ENCODE measurements at places on chromosomes 5 and 9.
A peak's percentile ranks its signal among the peaks of the same experiment; 100 is the strongest.

GRCh38 chr5:159907689-159908590 is 8.3 kb upstream of the ADRA1B start:
- no peak for DNase-seq

GRCh38 chr5:173202266-173202875 is 32.6 kb downstream of the NKX2-5 start:
- DNase-seq = peak; percentile 16

DNA sequence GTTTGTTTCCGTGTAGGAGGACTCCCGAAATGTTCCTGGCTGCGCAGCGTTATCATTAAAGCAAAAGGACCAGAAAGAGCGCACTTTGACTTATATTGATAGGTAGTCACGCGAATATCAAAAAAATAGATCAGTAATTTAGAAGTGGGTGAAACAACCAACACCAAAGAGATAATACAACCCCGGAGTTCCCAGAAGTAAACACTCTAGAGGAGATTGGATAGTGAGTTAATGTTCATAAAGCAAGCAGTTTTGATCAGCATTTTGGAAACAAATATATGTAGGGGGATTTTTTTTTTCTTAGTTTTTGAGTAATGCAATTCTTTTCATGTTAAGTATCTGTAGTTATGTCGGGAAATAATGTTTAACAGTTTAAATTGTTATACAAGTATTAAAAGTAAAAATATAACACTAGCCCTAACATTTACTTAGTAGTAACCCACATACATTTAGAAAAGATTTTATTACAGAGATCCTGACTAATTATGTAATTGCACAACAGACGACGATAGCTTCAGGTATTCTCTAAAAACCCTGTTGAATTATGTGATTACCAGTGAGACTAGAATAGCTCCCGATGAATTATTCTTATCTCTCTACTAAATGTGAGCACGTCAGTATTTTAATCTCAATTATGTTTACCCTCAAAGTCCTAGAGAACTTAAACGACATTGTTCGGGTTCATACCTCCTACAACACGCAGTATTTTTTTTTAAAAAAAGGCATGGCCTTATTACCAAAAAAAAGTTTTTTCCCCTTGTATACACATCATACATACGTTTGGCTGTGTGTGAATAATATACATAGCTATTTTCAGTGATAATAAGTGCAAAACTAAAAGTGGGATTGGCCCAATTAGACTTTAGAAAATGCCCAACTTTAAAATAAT is 9.4 kb upstream of the NFIB start:
- DNase-seq = no peak

GRCh38 chr5:51378448-51379330 is 4.6 kb upstream of the ISL1 start:
- no peak for DNase-seq

DNA sequence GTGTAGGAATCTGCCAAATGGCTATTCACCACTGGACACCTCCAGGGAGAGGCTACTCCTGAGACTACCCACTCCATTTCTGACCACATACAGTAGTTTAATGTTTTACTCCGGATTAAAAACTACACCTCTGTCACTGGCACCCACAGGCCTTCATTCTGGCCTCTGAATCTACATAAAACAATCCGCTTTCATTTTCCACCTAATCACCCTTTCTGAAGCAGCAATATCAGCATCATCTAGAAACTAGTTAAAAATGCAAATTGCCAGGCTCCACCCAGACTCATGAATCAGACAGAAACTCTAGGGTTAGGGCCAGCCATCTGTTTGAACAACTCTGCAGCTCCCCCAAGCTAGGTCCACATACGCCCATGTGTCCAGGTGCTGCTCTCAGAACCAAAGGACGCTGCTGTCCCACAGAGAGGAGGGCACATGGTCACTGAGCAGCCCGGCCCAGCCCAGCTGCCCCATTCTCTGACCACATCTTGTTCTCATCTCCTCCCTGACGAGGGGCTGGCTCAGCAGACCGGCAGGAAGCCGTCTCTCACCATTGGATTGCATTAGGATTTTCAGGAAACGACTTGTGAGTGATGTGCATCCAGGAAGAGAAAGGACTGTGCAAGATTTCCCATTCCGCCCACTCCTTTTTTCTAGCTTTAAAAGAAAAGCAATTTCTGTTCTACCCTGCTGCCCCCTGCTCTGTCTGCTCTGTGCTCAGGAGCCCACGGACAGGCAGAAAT is 34.7 kb downstream of the ADAM19 start:
- DNase-seq = peak; percentile 80

DNA sequence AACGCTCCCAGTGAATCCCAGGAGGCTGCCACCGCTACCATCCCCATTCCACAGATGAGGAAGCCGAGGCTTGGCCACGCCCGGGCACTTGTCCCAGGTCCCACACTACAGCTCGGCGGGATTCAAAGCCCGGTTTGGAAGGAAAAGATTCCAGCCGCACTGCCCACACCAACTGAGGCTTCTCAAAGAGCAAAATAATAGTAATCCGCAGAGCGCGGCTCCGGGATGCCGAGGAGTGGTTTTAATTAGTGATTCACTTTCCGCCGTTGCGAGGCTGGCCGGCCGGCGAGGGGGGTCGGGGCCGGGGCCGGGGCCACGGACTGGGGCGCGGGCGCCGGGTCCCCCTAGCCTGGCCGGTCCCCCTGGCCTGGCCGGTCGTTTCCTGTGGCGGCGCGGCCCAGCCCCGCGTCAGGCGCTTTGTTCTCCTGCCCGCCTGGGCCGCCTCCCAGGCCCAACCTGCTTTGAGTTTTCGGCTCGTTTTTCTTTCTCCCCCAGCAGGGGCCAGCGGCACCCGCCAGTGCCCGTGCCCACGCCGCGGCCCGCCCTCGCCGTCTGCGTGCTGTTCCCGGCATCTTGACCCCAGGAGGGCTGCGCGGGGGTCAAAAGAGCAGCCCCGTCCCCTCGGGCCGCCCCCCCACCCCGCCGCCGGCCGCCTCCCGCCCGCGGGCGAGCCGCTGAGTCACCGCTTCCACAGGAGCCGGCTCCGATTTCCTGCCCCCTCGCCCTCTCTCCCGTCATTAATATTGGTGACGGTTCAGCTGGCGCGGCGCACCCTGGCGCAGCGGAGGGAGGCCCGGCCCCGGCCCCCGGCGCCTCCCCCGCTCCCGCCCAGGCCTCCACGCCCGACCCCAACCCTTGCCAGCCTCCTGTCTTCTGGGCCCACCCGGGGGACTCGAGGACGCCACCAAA is 31.2 kb downstream of the FGF18 start:
- DNase-seq = peak; percentile 52

- DNase-seq = no peak
Measured at GRCh38 chr9:36725777-36726356, 153.2 kb downstream of the MELK start.

GRCh38 chr9:34379334-34380033 is 2.8 kb upstream of the MYORG start:
- DNase-seq = peak; percentile 85

GRCh38 chr5:111680737-111681413 is 76.1 kb downstream of the NREP start:
- DNase-seq = peak; percentile 60

DNA sequence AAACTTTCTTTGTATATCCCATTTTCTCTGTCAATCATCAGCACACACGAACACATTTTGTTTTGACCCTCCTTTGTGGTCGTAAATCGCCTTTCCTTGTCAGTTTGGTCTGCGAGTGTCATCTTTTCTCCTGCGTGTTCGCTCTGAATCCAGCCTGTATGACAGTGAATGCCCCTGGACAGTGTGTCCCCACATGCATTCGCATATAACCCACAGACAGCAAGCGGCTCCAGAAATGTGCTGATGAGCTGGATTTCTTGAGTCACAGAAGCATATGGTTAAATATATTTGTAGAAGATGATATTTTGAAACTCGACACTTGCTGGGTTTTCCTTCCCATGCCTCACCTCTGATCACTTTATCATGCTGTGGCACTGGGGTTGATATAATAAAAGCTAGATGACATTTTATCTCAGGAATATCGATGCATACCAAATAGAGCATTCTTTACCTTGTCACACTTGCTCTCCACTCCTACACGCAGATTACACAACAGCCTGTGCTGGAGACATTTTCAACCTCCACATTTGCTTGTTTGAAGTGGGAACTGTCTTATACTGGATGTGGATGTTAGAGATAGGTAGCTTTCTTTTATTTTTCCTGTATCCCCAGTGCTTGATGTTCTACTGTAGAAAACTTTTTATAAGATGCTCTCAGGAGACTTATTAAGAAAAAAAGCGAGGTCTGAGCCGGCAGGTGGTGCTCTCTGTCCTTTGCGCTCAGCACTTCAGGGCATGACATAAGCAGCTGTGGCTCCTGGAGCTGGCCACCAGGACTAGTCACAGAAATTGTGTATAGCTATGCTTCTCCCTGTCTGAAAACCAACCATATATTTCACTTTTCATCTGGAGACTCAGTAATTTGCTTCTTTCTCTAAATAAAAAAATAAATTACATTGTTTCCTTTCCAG is 215.1 kb downstream of the SH3GL2 start:
- no peak for DNase-seq

- no peak for DNase-seq
Measured at GRCh38 chr9:91111226-91111625, 250.5 kb downstream of the AUH start.

GRCh38 chr5:176906126-176906525 is 7.0 kb upstream of the HK3 start:
- DNase-seq = no peak

DNA sequence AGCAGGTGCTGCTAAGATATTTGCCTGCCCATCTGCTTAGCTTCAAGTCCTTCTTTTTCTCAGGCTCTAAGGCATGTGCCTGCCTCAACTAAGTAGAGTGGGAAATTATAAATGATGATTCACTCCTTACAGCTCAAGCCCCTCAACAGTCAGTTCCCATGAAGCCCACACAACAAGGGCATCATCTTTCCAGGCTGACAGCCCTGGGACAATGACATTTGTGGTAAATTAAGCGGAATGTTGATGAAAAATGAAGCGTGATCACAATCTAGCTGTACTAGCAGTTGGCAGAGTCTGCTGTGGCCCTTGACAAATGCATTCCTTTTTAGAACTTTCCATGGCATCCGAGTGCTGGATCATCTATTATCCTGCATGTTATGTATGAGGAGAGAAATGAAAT is 548.6 kb downstream of the KIF4B start:
- no peak for DNase-seq

DNA sequence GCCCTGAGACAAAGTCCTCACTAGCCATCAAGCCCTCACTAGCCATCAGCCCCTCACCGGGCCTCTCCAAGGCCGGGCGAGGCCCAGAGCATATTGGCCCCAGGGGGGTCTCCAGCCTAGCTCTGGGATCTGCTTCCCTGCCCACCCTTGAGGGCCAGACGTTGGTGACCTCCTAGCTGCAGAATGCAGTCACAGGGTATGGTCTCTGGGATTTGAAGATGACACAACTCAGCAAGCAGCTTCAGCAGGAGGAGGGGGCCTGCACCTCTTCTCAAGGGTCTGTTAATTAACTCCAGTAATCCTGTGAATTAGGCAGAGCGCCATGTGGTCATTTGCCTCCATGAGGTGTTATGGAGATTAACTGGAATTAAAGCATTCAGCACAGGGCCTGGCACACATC is 116.9 kb upstream of the SPOCK1 start:
- DNase-seq = no peak

DNA sequence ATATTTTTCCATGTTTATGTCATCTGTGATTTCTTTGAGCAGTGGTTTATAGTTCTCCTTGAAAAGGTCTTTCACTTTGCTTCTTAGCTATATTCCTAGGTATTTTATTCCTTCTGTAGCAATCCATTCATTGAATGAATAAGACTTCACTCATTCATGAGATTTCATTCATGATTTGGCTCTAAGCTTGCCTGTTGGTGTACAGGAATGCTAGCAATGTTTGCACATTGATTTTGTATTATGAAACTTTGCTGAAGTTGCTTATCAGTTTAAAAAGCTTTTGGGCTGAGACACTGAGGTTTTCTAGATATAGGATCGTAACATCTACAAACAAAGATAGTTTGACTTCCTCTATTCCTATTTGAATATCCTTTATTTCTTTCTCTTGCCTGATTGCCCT is 15.9 kb downstream of the RLN2 start:
- DNase-seq = no peak

DNA sequence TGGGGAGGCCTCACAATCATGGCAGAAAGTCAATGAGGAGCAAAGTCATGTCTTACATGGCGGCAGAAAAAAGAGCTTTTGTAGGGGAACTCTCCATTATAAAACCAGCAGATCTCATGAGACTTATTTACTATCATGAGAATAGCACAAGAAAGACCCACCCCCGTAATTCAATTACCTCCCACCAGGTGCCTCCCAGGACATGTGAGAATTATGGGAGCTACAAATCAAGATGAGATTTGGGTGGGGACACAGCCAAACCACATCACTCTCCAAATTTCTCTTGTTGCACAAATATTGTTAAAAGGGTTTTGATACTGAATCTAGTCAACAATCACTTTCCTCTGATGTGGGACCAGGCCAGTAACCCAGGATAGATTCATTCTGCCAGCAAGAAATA is 1176.1 kb downstream of the CDH9 start:
- DNase-seq = no peak

GRCh38 chr5:72476721-72477120 is 30.5 kb downstream of the ZNF366 start:
- peak; percentile 69 for DNase-seq

- no peak for DNase-seq
Measured at GRCh38 chr5:78211052-78211451, 83.4 kb downstream of the AP3B1 start.

DNA sequence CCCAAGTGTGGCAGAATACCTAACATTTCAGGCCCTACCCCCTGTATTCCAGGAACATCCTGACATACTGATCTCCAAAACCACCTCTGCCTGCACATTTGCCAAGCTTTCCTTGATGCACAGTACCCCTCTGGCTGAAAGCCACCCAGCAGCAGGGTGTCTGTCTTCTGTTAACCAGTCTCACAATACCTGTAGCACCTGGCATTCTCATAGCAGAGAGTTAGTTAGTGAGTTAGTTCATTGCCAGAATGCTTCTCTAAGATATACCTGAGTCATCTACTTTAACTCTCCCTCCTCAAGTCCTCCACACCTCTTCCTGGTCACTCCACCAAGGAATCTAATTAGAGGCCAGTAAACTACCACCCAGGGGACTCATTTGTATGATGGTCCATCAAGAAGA is 46.1 kb upstream of the IL7R start:
- DNase-seq = no peak

- no peak for DNase-seq
Measured at GRCh38 chr5:143879646-143880045, 67.7 kb downstream of the HMHB1 start.

GRCh38 chr5:180486636-180487149 is 7.5 kb upstream of the CNOT6 start:
- no peak for DNase-seq

GRCh38 chr9:98915599-98915998 is 28.1 kb upstream of the COL15A1 start:
- no peak for DNase-seq

- DNase-seq = no peak
Measured at GRCh38 chr9:15121630-15122029, 185.4 kb downstream of the TTC39B start.
